ENCODE measurements at places on chromosomes 1 and 21.

DNA sequence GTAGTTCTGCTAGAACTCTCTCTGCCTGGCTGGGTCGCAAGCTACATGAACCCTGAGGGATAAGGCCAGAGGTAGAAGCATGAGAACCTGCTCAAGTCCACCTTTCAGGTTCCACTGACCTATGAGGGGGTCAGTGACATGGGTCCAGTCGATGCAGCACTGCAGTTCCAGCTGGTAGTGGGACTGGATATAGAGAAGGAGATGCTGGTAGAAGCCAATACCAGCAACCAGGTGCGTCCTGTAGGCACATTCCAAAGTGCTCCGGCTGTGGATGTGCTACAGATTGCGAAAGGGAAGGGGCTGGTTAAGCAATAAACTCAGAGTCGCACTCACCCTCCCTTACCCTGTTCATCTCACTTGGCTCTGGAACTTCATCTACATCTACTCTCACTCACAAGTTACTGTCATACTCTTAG lies 5.7 kb downstream of the SMG5 start:
- DNase-seq = no peak

DNA sequence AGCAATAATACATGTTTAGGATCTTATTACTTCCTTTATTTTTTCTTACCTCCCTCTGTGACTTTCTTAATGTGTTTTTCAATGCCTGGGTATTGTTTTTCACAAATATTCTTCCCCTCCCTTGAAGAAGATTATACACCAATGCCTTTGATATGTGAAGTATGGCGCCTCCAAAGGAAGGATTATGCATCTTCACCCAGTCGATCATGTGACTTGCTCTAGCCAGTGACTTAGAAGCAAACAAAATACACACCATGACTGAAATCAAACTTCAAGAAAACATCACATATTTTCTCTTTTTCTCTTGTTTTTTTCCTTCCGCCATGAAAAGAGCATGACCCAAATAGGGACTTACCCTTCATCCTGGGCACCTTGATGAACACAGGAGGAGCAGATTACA lies 297.1 kb downstream of the NCAM2 start:
- DNase-seq = no peak

- no peak for DNase-seq
Observed at GRCh38 chr1:63739452-63739851, 34.4 kb upstream of the ROR1 start.

DNA sequence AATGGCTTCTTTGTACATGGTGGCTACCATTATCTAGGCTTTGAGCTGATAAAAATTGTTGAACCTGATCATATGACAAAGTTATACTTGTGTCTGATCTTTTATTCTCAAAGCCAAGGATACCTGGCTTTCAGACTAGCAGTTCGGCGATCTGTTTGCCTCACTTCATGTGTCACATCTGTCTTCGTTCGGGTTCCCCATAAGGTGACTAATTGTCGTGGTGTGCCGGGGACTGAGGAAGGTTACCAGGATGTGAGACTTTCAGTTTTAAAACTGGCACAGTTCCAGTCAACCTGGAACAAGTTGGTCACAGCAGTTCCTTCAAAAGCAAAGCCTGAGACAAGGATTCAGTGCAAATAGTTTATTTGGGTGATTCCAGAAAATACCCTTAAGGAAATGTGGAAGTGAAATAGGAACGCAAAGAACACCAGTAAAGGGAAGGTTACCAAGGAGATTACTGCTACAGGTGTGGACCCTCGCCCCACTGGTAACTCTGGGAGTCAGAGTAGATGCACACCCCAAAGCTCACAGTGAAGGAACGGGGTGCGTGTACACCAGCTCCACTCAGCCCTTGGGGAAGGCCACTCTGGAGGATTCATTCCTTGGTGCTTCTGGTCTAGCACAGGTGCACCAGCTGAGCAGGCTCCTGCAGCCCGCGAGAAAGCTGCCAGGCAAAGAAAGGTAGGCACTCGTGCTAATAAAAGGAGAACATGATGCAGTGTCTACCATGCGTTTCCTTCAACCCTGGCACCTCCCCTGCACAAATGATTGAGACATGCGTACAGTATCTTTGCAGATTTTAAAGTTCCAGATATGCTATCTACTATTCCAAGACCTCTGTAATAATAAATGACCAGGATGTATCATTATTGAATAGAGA lies 69.0 kb downstream of the VWA5B1 start:
- DNase-seq = no peak

DNA sequence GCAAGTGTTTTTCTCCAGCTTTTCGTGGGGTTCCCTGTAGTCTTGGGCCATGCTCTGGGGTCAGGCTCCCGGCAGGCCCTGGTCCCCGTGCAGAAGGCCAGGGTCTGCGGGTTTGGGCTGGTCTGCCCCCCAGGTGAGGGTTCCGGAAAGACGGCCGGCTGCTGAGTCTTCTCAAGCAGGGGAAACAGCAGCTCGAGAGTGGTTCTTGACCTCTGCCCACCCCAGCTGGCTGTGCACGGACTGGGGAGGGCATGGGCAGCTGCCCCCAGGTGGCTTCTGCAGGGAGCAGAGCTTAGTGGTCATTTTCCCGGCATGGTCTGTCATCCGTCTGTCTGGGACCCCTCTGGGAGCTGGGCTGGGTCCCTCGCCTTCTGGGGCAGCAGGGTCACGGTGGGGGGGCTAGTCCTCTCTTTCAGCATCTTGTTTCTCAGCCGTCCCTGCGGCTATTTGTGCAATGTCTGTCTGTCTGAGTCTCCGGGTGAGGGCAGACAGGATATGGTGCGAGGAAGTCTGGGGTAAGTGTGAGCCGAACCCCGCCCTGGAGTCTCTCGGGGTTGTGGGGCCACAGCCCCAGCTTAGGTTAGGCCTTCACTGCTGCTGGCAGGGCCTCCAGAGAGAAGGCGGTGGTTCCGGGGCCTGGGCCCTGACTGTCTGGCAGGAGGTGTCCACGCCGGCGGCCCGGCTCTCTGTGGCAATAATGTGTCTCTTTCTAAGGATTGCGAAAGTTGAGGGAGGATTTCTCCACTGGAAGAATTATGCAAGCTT lies 6.1 kb downstream of the SKI start:
- DNase-seq = no peak

DNA sequence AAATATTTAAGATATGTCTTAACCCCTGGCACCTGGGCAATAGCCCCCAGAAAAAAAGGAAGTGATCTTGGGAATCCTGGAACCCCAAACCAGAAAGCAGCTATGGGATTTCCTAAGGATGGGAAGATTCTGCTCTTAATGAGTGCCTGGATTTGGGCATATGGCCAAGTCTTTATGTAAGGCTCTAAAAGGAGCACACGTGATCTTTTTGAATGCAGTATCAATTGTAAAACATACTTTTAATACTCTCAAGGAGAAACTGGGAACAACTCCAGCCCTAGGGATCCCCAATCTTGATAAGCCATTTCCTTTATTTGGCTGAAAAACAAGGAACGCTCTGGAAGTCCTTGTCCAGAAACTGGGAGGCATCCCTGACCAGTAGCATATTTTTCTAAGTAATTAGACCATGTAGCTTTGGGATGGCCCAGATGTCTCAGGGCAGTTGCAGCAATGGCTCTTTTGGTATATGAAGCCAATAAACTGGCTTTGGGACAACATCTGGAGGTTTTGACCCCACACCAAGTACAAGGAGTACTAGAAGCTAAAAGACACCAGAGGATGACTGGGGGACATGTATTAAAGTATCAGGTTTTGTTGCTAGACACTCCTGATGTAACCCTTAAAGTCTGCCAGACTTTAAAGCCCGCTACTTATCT lies 80.9 kb upstream of the KIAA0040 start:
- DNase-seq = no peak

DNA sequence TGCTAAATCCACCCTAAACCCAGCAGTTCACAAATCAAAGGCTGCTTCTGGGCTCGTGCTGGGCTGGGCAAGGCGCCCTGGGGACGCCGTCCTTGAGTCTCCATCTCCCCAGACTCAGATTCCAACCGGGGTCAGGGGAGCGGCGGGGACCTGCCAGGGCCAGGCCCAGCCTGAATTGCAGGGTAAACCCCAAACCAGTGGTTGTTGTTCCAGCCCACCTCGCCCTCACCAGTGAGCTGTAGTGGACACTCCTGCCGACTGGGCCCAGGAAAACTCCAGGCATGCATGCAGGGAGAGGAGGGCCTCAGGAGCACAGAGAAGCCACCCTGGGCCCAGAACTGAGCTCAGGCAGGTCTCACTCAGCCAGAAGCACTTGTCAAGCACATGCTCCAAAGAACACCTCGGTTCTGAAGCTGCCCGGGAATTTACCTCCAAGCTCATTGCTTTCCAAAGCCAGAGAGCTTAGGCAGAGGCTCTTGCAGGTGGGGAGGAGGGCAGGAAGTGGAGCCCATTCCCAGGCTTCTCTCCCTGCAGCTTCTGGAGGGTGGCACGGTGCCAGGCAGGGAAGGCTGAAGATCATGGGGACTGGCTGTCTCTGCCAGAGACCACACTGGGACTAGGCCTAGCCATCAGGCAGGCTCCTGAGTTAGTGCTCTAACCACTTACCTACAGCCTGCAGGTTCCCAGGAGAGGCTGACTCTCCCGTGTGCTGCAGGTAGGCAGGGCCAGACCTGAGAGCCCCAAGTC lies 437.0 kb downstream of the MATN1 start:
- DNase-seq = no peak

GRCh38 chr1:228652116-228652515 lies 83.2 kb upstream of the RHOU start:
- no peak for DNase-seq

GRCh38 chr1:14082331-14082730 lies 382.3 kb downstream of the PRDM2 start:
- DNase-seq = no peak

- DNase-seq = no peak
Observed at GRCh38 chr1:226674892-226675714, 64.0 kb downstream of the ITPKB start.

DNA sequence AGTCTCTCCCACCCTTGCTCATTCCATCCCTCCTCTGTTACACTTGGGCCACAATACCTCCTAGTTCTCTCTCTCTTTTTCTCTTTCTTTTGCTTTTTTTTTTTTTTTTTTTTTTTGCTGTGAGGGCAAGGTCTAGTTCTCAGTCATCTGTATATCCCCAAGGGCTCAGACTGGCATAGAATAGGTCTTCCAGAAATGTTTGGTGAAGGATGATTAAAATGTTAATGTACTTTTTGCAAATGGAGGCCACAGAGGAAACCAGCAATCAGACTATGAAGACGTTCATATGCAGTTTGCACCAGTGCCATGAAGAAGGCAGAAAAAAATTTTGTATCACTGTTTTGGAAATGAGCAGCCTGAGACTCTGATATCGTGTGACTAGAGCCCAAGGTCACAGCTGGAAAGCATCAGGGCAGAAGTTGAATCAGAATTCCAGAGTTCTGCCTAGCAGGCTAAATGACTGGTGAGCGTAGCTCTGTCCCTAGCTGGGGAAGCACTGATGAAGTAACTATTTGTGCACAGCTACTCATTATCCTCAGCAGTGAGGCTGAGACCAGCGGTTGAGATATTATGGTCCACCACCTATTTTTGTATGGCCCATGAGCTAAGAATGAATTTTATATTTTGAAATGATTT lies 186.5 kb downstream of the TGFBR3 start:
- no peak for DNase-seq

- no peak for DNase-seq
Observed at GRCh38 chr1:233331676-233332519, 4.4 kb downstream of the MAP3K21 start.

DNA sequence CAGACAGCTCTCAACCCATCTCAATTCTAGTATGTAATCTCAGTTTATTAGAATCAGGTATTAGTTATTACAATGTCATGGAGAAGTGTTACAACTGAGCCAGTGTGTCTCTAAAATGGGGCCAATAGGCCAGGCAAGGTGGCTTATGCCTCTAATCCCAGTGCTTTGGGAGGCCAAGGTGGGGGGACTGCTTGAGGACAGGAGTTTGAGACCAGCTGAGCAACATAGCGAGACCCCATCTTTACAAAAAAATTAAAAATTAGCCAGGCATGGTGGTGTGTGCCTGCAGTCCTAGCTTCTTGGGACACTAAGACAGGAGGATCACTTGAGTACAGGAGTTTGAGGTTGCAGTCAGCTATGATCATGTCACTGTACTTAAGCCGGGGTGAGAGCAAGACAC lies 104.9 kb downstream of the BCAR3 start:
- no peak for DNase-seq

GRCh38 chr1:26784023-26784871 lies 3.5 kb upstream of the PIGV start:
- no peak for DNase-seq

DNA sequence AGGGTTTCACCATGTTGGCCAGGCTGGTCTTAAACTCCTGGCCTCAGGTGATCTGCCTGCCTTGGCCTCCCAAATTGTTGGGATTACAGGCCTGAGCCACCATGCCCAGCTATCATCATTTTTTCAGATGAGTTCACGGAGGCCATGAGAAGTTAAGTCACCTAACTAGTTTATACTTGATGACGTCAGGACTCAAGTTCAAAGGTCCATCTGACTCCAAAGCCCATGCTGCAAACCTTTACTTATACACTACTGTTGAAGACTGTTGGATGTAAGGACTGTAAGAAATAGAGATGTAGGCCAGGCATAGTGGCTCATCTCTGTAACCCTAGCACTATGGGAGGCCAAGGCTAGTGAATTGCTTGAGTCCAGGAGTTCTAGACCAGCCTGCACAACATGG lies 40.8 kb upstream of the STMN1 start:
- no peak for DNase-seq

DNA sequence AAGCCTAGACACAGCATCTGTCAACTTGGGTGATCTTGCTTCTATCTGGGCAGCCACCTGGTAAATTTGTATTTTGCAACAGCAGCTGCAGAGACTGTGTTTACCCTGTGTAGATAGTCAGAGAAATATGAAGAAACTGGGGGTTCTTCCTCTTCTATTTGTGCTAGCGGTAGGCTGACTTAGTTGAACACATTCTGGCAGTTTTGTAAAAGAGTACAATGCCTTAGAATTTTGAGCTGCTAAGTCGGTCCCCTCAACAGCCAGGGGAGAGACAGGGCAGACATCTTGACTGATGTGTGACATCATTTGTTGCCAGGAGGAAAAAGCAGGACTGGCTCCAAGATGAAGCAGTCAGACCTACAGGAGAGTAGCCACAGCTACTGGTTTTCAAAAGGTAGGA lies 53.7 kb downstream of the KCNJ6 start:
- peak; percentile 78 for DNase-seq

GRCh38 chr1:111227851-111228747 lies 586 bp downstream of the CHI3L2 start:
- no peak for DNase-seq

- DNase-seq = no peak
Observed at GRCh38 chr21:37028570-37028969, 22.1 kb downstream of the RIPPLY3 start.

GRCh38 chr1:43554444-43554992 lies 23.8 kb downstream of the PTPRF start:
- DNase-seq = peak; percentile 71
